ENCODE measurements at places on chromosomes 1 and 21.
A peak's percentile ranks its signal among the peaks of the same experiment; 100 is the strongest.

GRCh38 chr1:25030674-25031589, 100.9 kb upstream of the RUNX3 start:
- H3K36me3 ChIP-seq: no peaks in the 10 kb centered on the region
- no peak overlapping the region for H3K27ac ChIP-seq
- no peak overlapping the region for H3K4me3 ChIP-seq
- H3K4me1 ChIP-seq: no peaks in the 10 kb centered on the region
- peaks cover 24% of the 10 kb centered on the region for H3K27me3 ChIP-seq

- no peak overlapping the region for H3K27ac ChIP-seq
- DNase-seq: no peak
- no peaks in the 10 kb centered on the region for H3K4me1 ChIP-seq
- no peak overlapping the region for H3K4me3 ChIP-seq
Measured at GRCh38 chr1:88783145-88783544, 99.1 kb downstream of the PKN2 start.

- no peak overlapping the region for H3K4me3 ChIP-seq
- H3K27me3 ChIP-seq: no peaks in the 10 kb centered on the region
- DNase-seq: no peak
Measured at GRCh38 chr1:201752333-201752732, 76.6 kb upstream of the IPO9 start.

DNA sequence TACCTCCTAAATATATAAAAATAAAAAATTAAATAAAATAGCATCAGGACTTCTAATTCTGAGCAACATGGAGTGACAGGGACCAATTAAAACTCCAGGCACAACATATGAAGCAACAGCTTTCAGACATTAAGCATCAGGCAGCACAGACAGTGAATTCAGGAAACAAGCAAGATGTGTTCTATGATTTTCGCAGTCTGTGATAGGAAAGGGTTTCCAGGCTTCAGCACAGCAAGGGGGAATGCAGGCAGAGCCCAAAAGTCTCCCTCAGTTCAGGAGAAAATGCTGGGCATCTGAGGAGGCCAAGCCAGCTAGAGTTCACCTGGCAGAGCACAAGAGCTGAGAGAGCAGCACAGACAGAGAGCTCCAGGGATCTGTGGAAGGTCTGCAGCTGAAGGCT, 22.2 kb upstream of the CTTNBP2NL start:
- H3K27ac ChIP-seq: no peak overlapping the region
- H3K4me3 ChIP-seq: no peak overlapping the region
- H3K27me3 ChIP-seq: peaks cover 50% of the 10 kb centered on the region
- peaks cover 6% of the 10 kb centered on the region for H3K4me1 ChIP-seq

DNA sequence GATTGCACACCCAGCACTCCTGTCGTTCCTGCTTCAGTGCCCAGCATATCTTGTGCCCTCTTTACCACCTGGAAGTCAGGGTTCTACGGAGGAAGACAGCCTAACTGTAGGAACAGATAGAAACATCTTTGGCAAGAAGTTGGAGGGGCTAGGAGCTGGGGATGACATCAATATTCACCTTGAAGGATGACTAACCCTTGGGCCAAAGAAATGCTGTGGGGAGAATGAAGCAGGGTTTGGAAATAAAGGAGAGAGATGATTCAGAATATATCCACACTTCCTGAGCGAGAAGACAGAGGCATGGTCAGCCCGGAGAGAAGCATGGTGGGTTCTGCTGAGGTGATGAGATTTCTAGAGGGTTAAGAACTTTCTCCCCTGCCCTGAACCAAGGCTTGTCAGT, 4.6 kb upstream of the NKAIN1 start:
- peaks cover 9% of the 10 kb centered on the region for H3K4me1 ChIP-seq
- H3K4me3 ChIP-seq: no peak overlapping the region
- no peak for DNase-seq
- H3K27me3 ChIP-seq: peaks cover 16% of the 10 kb centered on the region

GRCh38 chr21:42991992-42992740, 17.8 kb downstream of the PKNOX1 start:
- peak; percentile 74 for DNase-seq
- H3K27me3 ChIP-seq: no peaks in the 10 kb centered on the region
- peaks cover 27% of the 10 kb centered on the region for H3K4me1 ChIP-seq
- H3K27ac ChIP-seq: peak overlapping the region; percentile 97

Data from mesothelial cell of epicardium (in vitro differentiated cells).